ENCODE measurements at places on chromosomes 12 and 14. TPM values are rescaled to one million over a fixed set of nuclear protein-coding genes. Genes with fewer than 3 reads are reported as not detected.

DNA sequence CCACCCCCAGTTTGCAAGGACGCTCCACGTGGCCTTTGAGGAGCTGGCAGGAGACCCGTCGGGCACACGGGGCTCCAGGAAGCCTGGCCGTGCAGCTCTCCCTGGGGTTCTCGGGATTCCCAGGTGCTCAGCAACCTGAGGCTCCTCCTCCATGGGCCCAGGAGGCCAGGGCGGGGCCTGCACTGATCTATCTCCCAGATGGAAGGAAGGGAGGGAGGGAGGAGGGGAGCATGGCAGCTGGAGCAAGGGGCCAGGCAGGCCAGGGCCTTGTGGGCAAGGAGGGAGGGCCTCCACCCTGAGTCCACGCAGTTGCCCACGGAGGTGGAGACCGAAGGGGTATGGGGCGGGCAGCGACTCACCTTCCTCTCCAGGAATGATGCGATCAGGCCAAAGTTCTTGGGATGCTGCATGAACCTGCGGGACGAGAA lies 127.3 kb downstream of the RFLNA start:
- H3K27ac ChIP-seq: peak overlapping the region; percentile 90
- H3K4me3 ChIP-seq: peak overlapping the region; percentile 22
- H3K4me1 ChIP-seq: peaks cover 51% of the 10 kb centered on the region
- DNase-seq: peak; percentile 73
- H3K27me3 ChIP-seq: no peaks in the 10 kb centered on the region

DNA sequence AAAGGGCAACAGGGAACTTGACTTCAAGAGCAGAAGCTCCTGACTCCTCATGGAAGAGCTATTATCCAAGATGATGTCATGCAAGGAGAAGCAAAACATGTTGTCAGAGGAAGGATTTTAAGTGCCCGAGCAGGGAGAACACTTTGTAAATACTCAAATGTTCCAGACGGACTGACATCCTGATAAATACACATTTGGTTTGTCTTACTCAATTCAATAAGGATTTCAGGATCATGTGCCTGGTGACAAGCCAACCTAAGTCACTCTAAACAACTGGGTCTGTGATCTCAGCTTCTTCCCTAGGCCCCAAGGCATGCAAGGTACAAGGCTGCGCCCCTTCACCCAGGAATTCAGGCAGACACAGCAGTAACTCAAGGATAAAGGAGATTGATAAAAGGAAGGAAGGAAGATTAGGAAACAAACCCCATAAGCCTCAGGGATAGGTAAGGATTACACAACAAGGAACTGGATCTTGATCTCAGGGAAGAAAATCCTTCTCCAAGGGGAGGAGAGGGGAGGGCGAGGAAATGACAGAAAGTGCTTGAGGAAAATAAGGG lies 26.8 kb upstream of the CEBPE start:
- peak overlapping the region; percentile 26 for H3K27ac ChIP-seq
- no peaks in the 10 kb centered on the region for H3K36me3 ChIP-seq
- H3K4me3 ChIP-seq: no peak overlapping the region
- DNase-seq: no peak
- H3K4me1 ChIP-seq: peaks cover 21% of the 10 kb centered on the region

GRCh38 chr12:25904442-25904841 lies 54.0 kb upstream of the RASSF8 start:
- H3K36me3 ChIP-seq: no peaks in the 10 kb centered on the region
- no peaks in the 10 kb centered on the region for H3K4me1 ChIP-seq
- no peak for DNase-seq
- H3K27ac ChIP-seq: no peak overlapping the region
- no peaks in the 10 kb centered on the region for H3K27me3 ChIP-seq

- no peak overlapping the region for H3K27ac ChIP-seq
- peaks cover 16% of the 10 kb centered on the region for H3K4me1 ChIP-seq
- DNase-seq: no peak
- H3K36me3 ChIP-seq: no peaks in the 10 kb centered on the region
- H3K4me3 ChIP-seq: peak overlapping the region; percentile 11
- H3K27me3 ChIP-seq: no peaks in the 10 kb centered on the region
Observed at GRCh38 chr12:102484017-102484416, 3.7 kb upstream of the IGF1 start.

DNA sequence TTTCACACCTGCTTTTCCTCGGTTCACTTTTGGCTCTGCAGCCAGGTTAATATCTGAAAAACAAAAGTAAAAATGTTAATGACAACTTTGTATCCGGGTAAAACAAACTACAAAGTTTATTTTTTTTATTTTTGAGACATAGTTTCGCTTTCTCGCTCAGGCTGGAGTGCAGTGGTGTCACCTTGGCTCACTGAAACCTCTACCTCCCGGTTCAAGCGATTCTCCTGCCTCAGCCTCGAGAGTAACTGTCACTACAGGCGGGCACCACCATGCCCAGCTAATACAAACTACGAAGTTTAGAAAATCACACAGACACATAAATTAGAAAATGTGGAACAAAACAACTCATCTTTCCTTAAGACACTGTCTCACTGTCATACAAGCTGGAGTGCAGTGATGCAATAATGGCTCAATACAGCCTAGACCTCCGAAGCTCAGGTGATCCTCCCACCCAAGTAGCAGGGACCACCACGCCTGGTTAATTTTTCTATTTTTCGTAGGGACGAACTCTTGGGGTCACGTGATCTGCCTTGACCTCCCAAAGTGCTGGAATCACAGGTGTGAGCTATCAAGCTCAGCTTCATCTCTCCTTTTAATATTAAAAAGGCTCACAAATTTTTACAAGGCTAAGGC lies 38.1 kb downstream of the HNRNPC start:
- no peaks in the 10 kb centered on the region for H3K27me3 ChIP-seq
- peaks cover 43% of the 10 kb centered on the region for H3K4me1 ChIP-seq
- DNase-seq: no peak

DNA sequence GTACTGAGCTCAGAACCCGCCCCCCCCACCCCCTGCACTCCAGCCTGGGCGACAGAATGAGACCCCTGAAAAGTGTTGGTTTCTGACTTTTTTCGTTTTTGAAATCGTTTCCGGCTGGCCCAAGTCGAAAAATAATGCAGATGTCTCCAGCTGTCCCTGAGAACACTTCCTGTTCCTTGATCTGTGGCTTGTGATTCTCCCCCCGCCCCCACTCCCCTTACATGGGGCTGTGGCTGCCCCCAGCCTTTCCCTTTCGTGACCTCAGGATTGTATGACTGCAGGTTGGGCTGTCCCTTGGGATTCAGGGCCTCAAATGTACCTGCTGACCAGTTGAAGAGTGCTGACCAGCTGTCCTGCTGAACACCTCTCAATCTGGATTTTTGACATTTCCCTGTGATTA lies 34.1 kb downstream of the NOC4L start:
- peaks cover 12% of the 10 kb centered on the region for H3K4me1 ChIP-seq
- DNase-seq: no peak
- H3K4me3 ChIP-seq: no peak overlapping the region
- H3K27me3 ChIP-seq: no peaks in the 10 kb centered on the region
- no peak overlapping the region for H3K27ac ChIP-seq

DNA sequence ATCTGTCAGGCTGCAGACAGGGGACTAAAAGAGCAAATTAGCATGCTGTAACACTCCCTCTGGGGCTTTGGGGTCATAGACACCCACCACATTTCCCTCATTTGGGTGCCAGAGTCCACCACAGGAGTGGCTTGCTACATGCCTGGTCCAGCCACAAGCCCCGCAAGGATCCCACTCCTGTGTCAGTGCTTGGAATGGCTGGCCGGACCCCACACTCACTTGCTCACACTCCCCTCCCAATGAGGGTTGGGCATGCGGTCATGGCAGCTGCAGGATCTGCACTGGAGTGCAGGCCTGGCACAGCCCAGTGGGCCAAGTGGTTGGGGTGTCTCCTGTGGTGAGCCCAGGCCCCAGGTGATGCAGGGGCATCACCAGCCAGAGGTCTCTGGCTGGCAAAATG lies 59.9 kb downstream of the TSPAN19 start:
- H3K4me3 ChIP-seq: no peak overlapping the region
- H3K27ac ChIP-seq: no peak overlapping the region
- H3K4me1 ChIP-seq: no peaks in the 10 kb centered on the region
- no peaks in the 10 kb centered on the region for H3K36me3 ChIP-seq

- H3K4me3 ChIP-seq: no peak overlapping the region
- no peak for DNase-seq
- H3K27ac ChIP-seq: no peak overlapping the region
- no peaks in the 10 kb centered on the region for H3K27me3 ChIP-seq
- no peaks in the 10 kb centered on the region for H3K4me1 ChIP-seq
- no peaks in the 10 kb centered on the region for H3K36me3 ChIP-seq
Observed at GRCh38 chr12:128459067-128459466, 192.1 kb downstream of the TMEM132C start.

- H3K27ac ChIP-seq: no peak overlapping the region
- DNase-seq: no peak
- H3K36me3 ChIP-seq: no peaks in the 10 kb centered on the region
- H3K4me1 ChIP-seq: no peaks in the 10 kb centered on the region
Observed at GRCh38 chr12:68913682-68914081, 19.3 kb downstream of the CPM start.

- DNase-seq: no peak
- no peaks in the 10 kb centered on the region for H3K4me1 ChIP-seq
- H3K36me3 ChIP-seq: peaks cover 38% of the 10 kb centered on the region
- no peak overlapping the region for H3K27ac ChIP-seq
Observed at GRCh38 chr12:120183211-120183631, 11.3 kb downstream of the GCN1 start.

DNA sequence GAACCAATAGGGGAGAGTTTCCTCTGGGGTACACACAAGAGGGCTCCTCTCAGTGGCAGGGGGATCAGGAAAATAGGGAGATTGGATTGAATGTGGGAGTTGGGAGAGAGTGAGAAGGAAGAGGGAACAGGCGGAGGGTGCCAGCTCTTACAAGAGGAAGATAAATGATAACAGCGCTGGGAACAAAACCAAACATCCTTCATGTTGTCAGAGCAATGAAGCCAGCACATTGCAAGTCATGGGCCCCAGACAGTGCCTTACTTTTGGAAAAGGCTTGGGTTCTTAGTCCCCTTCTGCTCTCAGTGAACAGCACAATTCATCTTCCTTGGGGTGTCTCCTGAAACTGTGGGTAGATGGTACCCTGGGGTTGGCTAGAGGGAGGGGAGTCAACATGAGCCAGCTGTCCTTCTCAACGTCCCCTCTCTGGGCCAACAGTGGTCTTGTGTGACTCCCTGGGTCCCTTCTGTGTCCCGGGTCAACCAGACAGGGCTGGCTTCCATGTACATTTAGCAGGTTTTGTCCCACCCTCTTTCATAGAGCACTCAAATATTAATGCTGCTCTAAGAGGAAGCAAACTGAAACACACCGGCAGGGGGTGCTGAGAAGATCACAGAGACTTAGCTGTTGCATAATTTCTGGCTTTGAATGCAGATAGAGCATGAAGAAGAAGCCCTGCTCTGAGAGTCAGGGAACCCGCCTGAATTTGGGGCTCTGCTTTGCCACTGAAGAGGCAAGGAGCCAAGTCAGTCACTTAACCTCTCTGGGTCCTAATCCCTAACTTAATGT lies 138.5 kb downstream of the ESRRB start:
- no peaks in the 10 kb centered on the region for H3K27me3 ChIP-seq
- H3K27ac ChIP-seq: no peak overlapping the region
- H3K36me3 ChIP-seq: no peaks in the 10 kb centered on the region
- no peak overlapping the region for H3K4me3 ChIP-seq
- no peaks in the 10 kb centered on the region for H3K4me1 ChIP-seq
- DNase-seq: no peak

GRCh38 chr14:81247271-81247766 lies 26.6 kb upstream of the GTF2A1 start:
- H3K4me3 ChIP-seq: no peak overlapping the region
- no peaks in the 10 kb centered on the region for H3K36me3 ChIP-seq
- H3K27me3 ChIP-seq: no peaks in the 10 kb centered on the region
- H3K27ac ChIP-seq: no peak overlapping the region
- no peak for DNase-seq
- H3K4me1 ChIP-seq: no peaks in the 10 kb centered on the region

- no peaks in the 10 kb centered on the region for H3K27me3 ChIP-seq
- no peak overlapping the region for H3K27ac ChIP-seq
- H3K4me1 ChIP-seq: peaks cover under 1% of the 10 kb centered on the region
Observed at GRCh38 chr14:22464422-22465142, 124.4 kb downstream of the DAD1 start.

DNA sequence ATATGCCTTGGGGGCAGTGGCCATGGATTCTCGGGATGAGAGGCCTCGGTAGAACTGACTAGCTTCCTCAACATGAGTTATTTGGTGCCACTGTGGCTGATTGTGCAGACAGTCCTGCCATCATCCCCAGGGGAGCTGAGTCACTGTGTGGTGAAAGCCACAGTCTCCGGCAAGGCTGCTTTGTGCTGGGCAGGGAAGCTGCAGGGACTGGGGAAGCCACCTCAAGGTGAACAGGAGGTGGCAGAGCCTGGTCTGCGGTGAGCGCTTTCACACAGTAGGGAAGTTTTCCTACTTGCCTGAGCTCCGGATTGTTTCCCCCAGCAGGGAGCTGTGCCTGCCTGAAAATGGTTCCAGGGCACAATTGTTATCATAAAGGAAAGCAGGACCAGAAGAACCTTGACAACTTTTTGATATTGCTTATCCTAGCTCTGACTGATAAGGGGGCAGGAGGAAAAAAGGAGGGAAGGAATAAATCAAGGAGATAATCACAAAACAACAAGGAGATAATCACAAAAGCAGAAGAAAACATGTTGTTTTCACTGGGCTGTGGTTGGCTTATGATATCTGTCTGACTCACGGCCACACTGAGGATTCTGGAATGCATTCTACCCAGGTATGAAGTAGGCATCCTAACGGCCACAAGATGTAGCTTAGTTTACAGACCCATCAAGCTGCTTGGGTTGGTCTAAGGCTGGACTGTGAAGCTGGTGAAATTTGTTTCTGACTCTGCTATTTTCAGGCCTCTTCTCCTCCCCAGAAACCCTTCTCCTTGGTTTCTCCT lies 32.2 kb upstream of the GNG2 start:
- no peak overlapping the region for H3K4me3 ChIP-seq
- peak; percentile 81 for DNase-seq
- no peak overlapping the region for H3K27ac ChIP-seq
- H3K36me3 ChIP-seq: no peaks in the 10 kb centered on the region
- H3K4me1 ChIP-seq: no peaks in the 10 kb centered on the region
- H3K27me3 ChIP-seq: no peaks in the 10 kb centered on the region

DNA sequence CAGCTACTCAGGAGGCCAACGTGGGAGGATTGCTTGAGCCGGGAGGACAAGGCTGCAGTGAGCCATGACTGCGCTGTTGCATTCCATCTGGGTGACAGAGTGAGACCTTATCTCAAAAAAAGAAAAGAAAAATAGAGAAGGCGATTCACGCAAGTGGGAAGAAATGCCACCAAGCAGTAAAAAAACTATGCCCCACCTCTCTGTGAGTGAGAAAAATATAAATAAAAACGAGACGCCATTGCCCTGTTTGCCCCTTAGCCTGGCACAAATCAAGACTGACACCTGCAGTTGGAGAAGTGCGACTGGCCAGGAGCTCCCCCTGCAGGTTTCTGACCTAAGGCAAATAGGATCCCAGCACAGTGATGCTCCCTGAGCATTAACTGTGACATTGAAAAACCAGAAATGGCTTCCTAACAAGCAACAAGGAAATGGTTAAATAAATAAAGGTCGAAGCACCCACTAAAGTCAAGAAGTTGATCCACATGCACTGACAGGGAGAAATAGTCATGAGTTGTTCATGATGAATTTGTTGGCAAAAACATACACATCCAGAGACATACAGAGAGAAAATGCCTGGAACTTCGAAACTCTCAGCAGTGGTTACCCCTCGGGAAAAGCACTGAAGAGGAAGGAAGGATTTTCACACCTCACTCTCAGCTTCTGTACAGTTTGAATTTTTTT lies 21.1 kb downstream of the GSC start:
- H3K27me3 ChIP-seq: no peaks in the 10 kb centered on the region
- no peak overlapping the region for H3K4me3 ChIP-seq
- no peaks in the 10 kb centered on the region for H3K4me1 ChIP-seq
- no peaks in the 10 kb centered on the region for H3K36me3 ChIP-seq
- no peak overlapping the region for H3K27ac ChIP-seq
- no peak for DNase-seq

RIMKLB gene
- 30.3 TPM for total RNA-seq

EFS gene
- 5.3 TPM for total RNA-seq

PELI2 gene
- 9.4 TPM for total RNA-seq

NEDD1 gene
- 18.9 TPM for total RNA-seq

RND1 gene
- 16.1 TPM for total RNA-seq
